Suppressor macrophage treated with lipopolysaccharide for 1 hour (primary cell): ENCODE measurements at places on chromosomes 12 and 14.

DNA sequence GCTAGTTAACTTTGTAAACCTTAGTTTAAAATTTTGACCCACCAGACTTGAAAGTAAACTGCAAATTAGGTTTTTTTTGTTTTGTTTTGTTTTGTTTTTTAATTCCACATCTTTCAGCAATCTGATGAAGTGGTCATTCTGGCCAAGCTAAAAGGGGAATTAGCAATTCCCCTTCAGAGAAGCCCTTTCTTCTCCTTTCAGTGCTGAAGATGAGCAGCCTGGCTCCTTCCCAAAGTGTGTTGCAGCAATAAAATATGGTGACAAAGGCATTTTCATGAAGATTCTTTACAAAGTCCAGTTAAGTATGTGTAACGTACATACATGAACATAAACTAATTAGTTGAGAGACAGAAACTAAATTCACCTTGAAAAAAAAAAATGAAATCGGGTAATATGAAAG, 380.1 kb downstream of the NOVA1 start:
- DNase-seq: no peak

DNA sequence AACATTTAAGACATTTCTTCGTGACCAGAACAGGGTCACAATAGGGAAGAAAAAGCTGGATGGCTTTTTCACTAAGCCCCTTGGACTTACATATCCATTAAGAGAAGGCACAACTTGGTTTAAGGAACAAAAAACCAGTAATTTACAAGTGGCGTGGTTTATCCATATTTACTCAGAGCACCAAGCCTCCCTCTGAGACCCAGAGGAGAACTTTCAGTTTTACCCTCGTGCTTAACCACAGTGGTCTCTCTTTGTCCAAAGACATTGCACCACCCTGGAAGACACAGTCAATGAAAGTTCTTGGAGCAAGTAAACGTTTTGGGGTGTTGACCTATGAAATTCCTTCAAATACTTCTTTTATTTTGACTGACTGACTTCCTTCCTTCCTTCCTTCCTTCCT, 52.5 kb downstream of the SSPN start:
- peak; percentile 33 for DNase-seq

GRCh38 chr12:71768900-71769299, 14.2 kb downstream of the RAB21 start:
- no peak for DNase-seq

- DNase-seq: no peak
Measured at GRCh38 chr14:91397965-91398591, 19.5 kb downstream of the CCDC88C start.

DNA sequence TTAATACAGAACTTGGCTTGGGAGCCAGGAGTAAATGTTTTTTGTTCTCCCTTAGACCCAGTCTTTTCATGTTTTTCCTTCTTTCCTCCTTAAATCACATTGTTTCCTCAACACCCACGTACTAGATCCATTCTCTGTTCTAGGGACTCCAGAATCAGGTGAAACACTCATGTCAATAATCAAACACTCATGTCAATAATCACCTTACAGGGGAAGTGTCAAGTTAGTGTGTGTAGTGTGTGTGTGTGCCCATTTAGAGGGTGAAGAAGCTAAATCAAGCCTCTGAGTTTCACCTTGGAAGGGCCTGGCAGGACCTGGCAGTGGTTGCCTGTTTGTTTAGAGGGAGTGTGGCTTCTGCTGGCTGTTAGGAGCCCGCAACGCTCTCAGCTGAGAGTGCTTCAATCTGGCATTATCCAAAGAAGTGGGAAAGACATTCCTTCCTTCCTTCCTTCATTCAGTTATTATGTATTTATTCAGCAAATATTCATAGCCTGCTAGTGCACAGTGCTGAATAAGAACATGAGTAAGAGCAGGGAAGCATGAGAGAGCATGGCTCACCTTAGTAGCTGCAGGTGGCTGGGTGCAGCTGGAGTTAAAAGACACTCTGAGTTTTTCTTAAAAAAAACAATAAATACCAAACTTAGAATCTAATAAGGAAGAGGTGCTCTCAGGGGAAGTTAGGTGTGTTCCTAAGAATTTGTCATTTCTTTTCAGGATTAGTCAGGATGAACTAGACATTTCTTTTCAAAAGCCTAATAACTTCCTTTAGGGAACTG, 17.6 kb upstream of the EID3 start:
- no peak for DNase-seq

GRCh38 chr12:77256956-77257355, 191.6 kb upstream of the E2F7 start:
- no peak for DNase-seq

GRCh38 chr12:56590237-56590830, 39.8 kb downstream of the BAZ2A start:
- no peak for DNase-seq

GRCh38 chr12:62903151-62903550, 31.8 kb downstream of the PPM1H start:
- DNase-seq: peak; percentile 52

GRCh38 chr12:118980407-118981014, 830 bp upstream of the SRRM4 start:
- DNase-seq: no peak

DNA sequence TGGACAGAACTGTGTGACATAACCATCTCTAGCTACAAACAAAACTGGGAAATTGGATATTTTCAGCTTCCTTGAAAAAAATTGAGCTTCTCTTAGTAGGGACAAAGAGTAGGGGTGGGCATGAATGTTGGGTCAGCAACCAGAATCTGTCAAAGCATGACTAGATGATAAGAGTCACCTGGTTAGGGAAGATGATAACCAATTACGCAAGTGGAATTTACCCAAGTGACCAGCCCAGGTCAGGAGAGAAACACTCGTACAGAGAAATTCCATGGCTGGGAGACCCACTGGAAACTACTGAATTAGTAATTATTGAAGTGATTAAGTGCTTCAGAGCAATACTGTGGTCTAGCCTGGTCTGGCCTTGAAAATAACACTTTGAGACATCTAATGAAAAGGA, 36.3 kb upstream of the C12orf75 start:
- no peak for DNase-seq

DNA sequence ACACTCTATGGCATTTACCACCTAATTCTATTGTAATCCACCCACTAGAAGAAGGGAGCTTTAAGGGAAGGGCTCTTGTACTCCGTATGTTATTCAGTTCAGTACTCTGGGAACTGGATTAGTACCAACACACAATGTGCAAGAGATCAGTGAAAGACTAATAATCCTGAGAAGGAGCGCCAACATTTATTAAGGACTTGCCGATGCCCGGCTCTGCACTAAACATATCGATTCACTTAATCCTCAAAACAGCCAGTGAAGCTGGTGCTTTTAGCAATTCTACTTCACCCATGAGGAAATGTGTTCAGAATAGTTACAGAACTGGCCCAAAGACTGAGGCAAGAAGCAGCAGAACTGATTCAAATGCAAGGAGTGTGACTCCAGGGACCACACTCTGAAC, 80.9 kb downstream of the RPS6KA5 start:
- DNase-seq: no peak

DNA sequence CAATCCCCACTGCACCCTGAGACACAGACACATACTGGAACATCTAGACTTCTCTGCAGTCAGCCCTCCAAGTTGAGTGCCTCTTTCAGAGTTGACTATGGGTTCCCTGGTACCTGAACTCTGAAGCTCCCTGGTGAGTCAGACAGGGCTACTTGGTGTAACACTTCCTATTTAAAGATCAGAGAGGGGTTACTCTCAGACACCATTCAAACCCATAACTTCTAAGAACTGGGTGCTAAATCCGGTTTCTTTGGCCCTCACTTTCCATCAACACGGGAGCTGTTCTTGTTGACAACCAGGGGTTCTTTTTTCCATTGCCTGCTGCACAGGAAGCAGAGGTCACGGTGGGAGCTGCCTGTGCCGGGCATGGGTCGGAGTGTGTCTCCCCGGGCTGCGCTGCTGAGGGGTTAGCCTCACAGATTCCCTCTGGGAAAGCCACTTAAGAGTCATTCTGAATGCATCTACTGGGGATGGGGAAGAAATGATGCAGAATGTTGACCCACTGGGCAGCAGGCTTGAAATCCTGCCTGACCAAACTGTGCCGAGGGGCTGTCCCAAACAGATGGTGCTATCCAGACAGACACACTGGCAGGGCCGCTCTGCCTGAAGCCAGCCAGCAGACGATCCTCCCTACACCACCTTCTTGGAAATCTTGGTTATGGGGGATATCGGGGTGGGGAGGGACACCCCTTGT, 74.1 kb downstream of the PITPNM2 start:
- no peak for DNase-seq

GRCh38 chr14:24271834-24272263, 452 bp upstream of the RABGGTA start:
- DNase-seq: no peak

GRCh38 chr12:22334410-22335100, at the start of gene ST8SIA1:
TSS of gene ST8SIA1 (minus strand) at chr12:22334707. CDS start at chr12:22334232, 475 bp downstream.
- DNase-seq: peak; percentile 25

DNA sequence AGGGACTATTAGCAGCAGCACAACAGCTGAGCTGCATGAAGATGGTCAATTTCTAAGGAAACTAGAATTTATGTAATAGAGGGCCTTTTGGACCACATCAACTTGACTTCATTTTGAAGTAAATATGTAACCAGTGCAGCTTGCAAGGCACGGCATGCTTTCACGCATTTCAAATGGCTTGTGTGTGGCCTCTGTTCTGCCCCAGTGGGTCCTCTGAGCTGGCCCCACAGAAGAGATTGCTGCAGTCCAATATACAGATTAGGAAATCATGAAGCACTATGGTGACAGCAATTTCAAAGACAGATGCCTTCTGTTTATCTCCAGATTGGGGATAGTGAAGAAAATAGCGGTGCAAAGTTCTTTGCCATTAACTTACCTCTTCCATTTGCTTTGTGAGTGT, 101.4 kb downstream of the PDZRN4 start:
- DNase-seq: no peak

DNA sequence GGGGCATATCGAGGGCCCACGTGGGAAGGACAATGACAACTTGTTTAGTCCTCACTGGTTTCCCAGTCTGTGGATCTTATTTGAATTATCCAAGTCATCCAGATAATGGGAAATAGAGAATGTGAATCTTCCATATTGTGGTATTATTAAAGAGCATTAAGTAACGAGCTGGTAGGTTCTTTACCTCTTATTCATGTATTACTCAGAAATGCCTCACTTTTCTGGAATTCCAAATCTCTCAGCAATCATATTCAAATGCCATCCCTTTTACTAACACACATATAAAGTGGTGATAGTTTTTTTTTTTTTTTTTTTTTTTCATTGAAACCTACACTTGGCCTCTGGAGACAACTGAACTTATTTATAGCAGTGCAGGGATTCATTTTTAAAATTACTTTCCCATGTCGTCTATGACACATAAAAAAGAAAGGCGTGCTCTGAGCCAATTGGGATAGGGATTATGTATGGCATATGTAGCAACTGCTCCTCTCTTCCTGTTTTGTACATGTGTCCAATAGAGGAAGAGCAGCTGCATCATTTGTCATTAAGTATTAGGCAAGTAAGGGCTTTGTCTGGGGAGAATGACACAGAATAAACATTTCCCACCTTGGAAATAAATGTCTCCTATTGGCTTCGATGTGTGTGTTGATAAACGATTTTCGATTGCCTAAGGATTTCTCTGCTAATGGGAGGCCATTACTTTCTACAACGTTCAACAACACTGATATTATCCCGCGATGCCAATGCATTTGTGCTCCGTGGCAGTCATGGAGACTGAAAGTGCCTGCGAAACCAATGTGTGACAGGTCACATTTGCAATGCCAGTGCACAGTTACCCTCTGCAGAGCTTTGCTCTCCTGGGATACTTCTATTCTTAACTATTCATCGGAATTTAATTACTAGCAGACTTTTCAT, 78.6 kb upstream of the IFNG-AS1 start:
- no peak for DNase-seq

DNA sequence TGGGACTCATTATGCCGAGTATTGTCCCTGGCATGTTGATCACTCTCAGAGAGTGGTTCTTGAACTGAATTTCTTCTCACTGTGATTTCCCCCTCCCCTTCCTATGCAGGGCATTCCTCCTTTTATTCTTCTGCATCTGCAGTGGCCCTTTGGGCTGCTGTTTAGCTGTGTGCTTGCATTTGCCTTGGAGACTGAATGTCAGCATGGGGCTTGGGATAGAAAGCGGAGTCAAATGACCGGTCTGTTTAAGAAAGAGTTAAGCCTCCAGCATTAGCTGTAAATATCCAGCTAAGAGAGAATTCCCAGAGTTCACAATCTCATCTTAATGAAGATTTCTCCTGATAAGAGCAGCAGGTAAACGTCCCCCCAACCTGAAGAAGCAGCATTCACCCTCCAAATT, 65.6 kb upstream of the RMST start:
- no peak for DNase-seq

DNA sequence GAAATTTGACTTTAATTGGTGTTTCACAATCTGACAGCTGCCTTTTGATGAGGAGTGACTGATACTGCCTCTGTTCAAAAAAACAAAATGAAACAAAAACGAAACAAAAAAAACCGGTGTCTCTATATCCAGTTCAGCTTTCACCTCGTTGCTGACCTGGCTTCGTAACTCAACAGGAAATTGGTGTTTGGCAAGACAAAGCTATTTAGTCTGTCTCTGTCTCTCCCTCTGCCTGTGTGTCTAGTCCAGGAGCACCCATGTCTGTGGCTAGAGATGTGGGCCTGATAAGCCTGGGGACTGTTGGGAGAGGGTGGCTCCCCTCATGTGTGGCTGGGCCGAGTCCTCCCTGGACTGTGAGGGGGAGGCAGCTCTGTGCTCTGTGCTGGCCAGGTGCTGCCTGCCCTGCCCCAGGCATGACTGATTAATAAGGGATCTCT, 11.3 kb downstream of the CACNA1C start:
- DNase-seq: peak; percentile 6

DNA sequence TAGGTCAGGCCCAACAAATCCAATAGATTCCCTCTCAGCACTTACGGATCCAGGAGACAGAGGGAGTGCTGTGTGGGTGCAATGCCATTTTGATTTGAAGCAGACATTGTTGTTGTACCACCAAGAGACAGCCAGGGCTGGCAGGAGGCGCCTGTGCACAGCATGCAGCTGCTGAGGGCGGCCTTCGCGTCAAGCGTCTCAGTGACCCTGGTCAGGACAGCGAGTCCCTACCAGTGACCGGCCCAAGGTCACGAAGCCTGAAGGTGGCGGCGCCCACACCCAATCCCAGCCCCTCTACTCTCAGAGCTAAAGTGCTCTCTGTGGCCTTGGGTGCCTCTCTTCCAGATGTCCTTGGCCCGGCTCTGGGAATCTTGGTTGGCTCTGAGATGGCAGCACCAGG, 40.5 kb downstream of the PRMT8 start:
- no peak for DNase-seq

GRCh38 chr14:93977790-93978581, 1.6 kb upstream of the ASB2 start:
- DNase-seq: no peak
